Stimulated activated effector memory CD8-positive, alpha-beta T cell treated with anti-CD3 and anti-CD28 coated beads, Interleukin-12 subunit alpha, Interleukin-12 subunit beta, amount 100 ng/mL, for 72 hours (primary cell): ENCODE measurements at places on chromosomes 1 and 21.

GRCh38 chr1:36835017-36835695, 199.2 kb downstream of the GRIK3 start:
- no peak for DNase-seq

DNA sequence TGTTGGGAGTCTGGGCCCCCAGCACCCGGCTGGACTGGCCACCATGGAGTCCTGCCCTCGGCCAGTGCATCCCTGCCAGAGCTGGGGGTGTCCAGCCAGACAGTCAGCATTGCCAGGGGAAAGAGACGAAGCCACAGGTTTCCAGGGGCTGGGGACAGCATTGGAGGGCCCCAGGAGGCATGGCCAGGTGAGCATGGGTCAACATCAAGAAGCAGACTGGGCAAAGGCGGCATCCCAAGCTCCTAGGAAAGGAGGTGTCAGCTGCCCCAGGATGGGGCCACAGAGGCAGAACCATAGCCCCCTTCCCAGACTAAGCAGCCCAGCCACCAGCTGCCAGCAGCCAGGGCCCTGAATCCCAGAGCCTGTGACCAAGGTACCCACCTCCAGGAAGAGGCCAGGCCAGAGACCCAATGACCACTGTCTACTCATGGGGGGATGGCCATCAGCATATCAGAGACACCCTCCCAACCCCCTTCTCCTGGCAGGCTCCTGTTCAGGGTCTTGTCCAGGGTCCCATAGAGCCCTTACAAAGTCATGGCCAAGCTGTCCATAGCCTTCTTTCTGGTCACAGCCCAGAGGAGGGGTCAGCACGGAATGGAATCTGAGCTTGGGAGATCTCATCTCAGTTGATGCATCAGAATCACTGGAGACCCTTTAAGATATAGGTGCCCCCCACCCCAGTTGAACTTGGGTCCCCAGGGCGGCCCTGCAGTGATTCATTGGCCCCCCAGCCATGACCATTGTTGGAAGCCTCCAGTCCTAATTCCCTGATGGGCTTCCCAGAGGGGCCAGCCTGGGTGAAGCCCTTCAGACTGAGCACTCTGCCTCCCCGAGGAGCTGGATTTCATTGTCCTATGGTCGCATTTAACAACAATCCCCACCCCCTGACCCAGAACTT, 32.5 kb downstream of the WNT3A start:
- DNase-seq = no peak

DNA sequence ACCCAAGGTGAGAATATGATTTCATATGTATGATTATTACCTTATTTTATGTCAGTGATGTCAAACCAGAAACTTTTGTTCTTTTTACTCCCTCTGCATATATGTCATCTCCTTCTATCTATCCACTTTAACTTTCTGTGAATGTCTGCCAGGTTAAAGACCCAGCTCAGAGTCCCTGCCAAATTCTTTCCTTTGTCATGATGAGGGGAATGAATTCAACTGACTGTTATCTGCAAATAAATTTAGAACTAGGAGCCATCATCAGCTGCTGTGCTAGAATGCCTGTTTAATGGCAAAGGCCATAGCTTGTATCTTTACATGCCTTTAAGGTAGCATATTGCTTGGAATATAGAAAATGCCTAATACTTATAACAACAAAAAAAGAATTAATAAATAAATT, 815.6 kb upstream of the NEGR1 start:
- no peak for DNase-seq

GRCh38 chr1:24936684-24937083, 6.6 kb upstream of the RUNX3 start:
- DNase-seq = no peak
